ENCODE measurements at places on chromosomes 7 and 10. TPM values are rescaled to one million over a fixed set of nuclear protein-coding genes. Genes with fewer than 3 reads are reported as not detected.

GRCh38 chr10:74213571-74214162, 62.6 kb downstream of the ADK start:
- DNase-seq, result no peak

WEE2 gene
- total RNA-seq, result under 0.01 TPM

TWIST1 gene
- 2.4 TPM for total RNA-seq

GRCh38 chr10:14758994-14759664, 15.6 kb downstream of the FAM107B start:
- no peak for DNase-seq

HOXA1 gene
- not detected for total RNA-seq

DNA sequence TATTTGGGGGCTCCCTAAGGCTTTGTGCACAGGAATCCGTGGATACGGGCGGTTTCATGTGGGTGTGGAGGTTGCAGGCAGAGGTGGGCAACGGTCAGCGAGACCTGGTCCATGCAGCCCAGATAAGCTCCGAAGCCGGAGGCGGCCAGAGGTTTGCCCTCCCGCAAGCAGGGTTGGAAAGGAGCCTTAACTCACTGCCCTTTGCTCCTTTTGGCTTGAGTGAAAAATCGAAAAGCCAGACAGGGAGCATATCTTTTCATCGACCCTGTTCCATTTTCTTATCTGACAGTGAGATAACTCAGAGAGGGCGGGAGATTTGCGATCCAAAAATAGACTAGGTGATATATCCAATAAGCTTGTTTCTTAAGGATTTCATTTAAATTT, 1.5 kb downstream of the GRM3 start:
- no peak for DNase-seq

DNA sequence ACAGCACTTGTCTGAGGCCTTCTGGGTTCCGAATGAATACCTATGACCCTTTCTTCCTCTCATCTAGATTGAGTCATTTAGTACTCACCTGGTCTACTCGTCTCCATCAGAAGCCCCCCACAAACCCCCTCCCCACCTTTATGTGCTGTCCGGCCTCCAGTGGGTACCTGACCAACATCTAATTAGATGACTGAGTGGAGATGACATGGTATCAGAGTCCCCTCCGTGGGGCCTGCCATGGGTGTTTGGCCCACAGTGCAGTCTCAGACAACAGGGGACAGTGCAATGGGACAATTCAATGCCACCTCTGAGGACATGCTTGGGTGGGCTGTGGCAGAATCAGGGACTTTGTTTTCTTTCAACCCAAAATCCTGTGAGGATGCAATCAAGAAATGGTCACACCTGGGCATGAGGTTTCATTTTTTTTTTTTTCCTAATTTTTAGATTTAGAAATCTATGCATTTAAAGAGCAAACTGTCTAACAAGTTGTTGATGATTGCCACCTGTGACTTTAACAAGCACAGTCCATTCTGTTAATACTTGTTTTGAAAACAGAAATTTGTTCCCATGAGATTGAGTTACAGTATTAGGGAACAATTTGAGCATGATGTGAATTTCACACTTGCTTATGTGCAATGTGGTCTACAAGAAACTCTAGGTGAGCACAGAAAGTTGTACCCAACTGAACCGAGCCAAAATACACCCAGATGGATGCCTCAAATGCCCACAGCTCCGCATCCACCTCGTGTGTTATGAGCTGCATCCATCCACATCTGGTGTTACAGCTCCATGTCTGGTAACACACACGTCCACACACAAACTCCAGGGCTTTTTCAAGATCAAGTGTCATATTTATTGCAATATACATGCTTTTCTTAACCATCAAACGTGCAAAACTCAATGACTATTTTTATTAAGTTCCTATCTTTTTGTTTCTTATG, 27.5 kb downstream of the GPRIN2 start:
- DNase-seq, result no peak

CFAP46 gene
- total RNA-seq, result 2.0 TPM

C10orf95 gene
- 0.82 TPM for total RNA-seq

DNA sequence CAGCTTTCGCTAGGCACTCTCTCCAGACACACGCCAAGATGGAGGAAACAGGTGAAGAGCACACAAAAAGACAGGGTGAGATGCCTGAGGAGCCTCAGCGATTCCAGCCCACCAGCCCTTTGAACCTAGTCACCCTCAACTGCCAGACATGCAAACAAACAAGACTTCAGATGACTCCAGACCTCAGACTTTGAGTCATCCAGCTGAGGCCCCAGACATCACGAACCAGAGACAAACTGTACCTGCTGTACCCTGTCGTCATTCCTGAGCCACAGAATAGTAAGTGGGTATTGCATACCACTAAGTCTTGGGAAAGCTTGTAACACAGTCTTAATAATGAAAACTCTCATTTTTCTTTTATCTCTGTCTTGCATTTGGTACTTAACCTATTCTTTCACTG, 126.6 kb upstream of the LSM8 start:
- DNase-seq, result no peak

DNA sequence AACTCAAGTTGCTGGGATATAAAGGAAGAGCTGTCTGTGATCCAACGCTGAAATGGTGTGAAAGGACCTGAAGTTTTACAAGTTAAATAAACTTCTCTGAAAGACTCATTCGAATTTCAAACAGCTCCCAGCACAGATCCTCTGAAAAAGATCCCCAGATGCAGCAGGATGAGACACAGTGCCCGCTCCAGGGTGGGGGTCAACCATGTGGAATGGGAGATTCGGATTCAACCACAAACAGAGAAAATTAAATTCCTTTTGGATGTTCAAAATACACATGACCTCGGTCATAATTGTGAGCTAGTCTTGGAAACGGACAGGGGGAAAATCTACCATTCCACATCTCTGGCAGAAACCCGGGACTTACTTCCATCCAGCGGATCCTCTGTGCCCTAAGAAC, 119.6 kb downstream of the PRKAG2 start:
- no peak for DNase-seq

- DNase-seq, result no peak
Measured at GRCh38 chr10:18607503-18608378, 43.6 kb downstream of the NSUN6 start.

POU6F2 gene
- total RNA-seq, result 3.3 TPM

FRMPD2 gene
- 3.3 TPM for total RNA-seq

- DNase-seq, result no peak
Measured at GRCh38 chr7:149715476-149715875, 57.9 kb downstream of the ZNF467 start.

- no peak for DNase-seq
Measured at GRCh38 chr10:79411546-79412495, 33.6 kb downstream of the ZCCHC24 start.

- DNase-seq, result no peak
Measured at GRCh38 chr10:83459124-83459523, 680.2 kb upstream of the GHITM start.

DNA sequence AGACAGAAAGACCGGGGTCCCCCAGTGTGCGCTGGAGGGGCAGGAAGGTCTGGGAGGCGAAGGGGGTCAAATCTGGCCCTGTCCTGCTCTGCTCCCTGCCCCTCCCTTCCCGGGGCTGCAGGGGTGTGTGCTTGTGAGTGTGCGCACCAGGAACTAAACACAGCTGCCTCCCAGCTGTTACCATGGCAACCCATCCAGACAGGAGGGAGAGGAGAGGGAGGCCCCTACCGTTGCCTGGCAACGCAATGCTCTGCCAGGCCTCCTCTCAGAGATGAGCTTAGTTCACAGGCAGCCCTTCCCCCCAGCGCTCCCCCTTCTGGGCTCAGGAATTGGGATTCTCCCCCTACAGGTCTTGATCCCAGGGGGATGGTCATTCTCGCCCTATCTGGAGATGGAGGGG, 6.1 kb downstream of the NYAP1 start:
- DNase-seq, result peak; percentile 100

CDNF gene
- total RNA-seq, result 0.82 TPM

GRCh38 chr10:128178302-128178958, 52.2 kb upstream of the MKI67 start:
- DNase-seq, result no peak

DNA sequence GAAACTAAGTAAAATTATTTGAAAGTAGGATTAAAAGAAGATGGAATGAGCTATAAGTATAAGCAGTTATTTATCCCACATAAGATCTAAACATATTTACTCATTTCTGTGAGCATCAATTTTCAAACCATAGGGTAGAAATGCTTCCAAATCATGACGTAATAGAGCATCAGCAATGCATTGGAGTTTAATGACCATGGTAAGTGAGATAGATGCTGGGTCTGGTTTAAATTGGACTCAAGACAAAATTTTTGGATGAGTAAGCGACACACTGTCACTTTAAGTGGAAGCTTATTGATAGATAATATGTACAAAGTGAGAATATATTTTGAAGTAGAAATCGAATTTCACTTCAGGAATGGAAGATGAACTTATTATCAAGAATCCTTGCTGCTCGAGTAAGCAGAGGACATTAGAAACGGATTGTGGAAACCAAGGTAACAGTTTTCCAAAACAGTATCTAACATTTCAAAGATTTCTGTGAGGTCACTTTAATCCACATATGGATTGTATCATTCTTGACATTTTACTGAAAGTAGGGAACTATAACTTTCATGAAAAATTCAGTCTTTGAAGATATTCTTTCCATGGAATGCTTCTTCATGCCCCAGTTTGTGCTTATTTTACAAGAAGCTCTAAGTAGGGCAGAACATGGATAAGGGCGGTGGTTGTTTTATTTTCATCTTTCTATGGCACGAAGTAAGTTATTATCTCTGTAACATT, 85.8 kb downstream of the AGMO start:
- no peak for DNase-seq

GRCh38 chr7:15403751-15404150, 158.1 kb downstream of the AGMO start:
- DNase-seq, result no peak

- DNase-seq, result no peak
Measured at GRCh38 chr10:8369666-8370065, 315.2 kb downstream of the GATA3 start.

DNA sequence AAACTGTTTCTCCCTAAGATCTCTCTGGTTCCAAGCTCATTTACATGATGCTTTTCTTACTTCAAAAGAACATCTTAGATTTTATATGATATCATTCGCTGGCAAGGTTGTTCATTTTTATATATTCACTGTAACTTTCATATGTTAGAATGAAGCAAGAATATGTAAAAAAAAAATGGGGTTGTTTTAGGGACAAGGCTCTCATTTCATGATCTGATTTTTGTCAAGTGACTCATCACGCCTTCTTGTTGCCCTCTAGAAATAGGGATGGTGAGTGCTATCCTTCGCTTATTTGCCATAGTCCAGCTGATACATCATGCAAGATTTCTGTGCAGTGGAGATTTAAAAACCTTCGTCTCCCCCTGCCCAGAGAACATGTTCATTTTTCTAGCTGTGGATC, 14.0 kb upstream of the CELF2 start:
- no peak for DNase-seq

- DNase-seq, result no peak
Measured at GRCh38 chr7:83663131-83663530, 14.2 kb upstream of the SEMA3E start.

DNA sequence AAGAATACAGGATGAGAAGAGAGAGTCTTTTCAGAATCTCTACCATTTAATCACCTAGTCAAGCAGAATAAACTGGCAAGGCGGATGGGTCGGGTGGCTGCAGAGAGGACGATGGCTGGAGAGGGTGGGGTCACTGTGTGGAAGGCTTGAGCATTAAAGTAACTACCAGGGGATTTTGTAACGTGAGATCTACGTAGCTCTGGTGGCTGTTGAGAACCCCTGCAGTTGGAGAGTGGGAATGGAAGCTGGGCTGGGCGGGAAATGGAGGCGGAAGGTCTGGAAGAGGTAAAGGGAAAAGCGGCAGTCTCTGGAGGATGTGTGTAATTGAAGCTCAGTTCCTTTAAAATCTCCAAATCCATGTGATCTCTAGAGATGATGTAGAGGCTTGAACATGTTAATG, 135.0 kb downstream of the GATA3 start:
- no peak for DNase-seq

COBL gene
- 2.4 TPM for total RNA-seq

NUTM2E gene
- under 0.01 TPM for total RNA-seq

- DNase-seq, result no peak
Measured at GRCh38 chr7:1548944-1549343, 7.1 kb downstream of the TMEM184A start.

- DNase-seq, result no peak
Measured at GRCh38 chr7:92872701-92873100, 36.3 kb upstream of the CDK6 start.

GRCh38 chr7:25460433-25460832, 232.1 kb upstream of the NPVF start:
- DNase-seq, result no peak

- DNase-seq, result no peak
Measured at GRCh38 chr7:37445064-37445723, 3.5 kb downstream of the ELMO1 start.

GRCh38 chr10:128268015-128268722, 141.9 kb upstream of the MKI67 start:
- no peak for DNase-seq

- peak; percentile 23 for DNase-seq
Measured at GRCh38 chr7:72335561-72336381, 76.4 kb downstream of the CALN1 start.

MGAM2 gene
- not detected for total RNA-seq

DNA sequence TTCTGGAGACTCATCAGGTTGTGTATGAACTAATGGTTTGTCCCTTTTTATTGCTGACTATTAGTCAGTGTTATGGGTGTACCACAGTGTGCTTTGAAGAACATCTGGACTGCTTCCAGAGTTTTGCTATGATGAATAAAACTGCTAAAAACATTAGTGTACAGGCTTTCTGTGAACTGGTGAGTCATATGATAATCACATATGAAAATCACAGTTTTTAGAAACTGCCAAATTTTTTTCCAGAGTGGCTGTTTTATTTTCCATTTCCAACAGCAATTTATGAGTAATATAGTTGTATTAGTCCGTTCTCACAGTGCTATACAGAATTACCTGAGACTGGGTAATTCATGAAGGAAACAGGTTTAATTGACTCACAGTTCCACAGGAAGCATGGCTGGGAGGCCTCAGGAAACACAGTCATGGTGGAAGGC, 281.2 kb upstream of the VSTM2A start:
- DNase-seq, result no peak

- no peak for DNase-seq
Measured at GRCh38 chr7:65216469-65216868, 157.2 kb upstream of the ZNF92 start.

DNA sequence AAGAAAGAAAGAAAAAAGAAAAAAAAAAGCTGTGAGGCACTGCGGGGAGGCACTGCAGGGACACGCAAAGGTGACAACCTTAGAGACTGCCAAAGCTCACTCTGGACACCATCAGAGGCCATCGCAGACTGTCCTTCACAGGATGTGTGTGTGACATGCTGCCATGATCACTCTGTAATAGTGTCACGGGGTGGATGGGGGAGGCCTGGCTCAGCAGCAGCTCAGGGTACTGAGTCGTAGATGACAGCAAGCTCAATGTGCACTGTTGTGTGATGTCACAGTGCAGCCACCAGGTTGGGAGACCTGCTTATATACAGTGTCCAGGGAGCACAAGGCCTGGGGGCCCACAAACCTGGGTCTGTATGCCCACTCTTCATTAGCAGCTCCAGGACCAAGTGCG, 83.3 kb downstream of the SLIT1 start:
- no peak for DNase-seq

- DNase-seq, result no peak
Measured at GRCh38 chr7:81851413-81851812, 81.6 kb upstream of the HGF start.

C10orf53 gene
- total RNA-seq, result not detected

TRPV5 gene
- not detected for total RNA-seq

GPR146 gene
- total RNA-seq, result 0.82 TPM

- no peak for DNase-seq
Measured at GRCh38 chr10:78539247-78539766, 505.6 kb downstream of the RPS24 start.
